ENCODE measurements at places on chromosomes 7 and 10. TPM values are rescaled to one million over a fixed set of nuclear protein-coding genes. Genes with fewer than 3 reads are reported as not detected.
A peak's percentile ranks its signal among the peaks of the same experiment; 100 is the strongest.

GRCh38 chr7:134589491-134589941 is 40.6 kb downstream of the AKR1B15 start:
- DNase-seq, result no peak

- no peak for DNase-seq
Observed at GRCh38 chr10:62000726-62001125, 99.2 kb downstream of the ARID5B start.

GRCh38 chr10:97676770-97677581 is 10.1 kb downstream of the AVPI1 start:
- no peak for DNase-seq

DNA sequence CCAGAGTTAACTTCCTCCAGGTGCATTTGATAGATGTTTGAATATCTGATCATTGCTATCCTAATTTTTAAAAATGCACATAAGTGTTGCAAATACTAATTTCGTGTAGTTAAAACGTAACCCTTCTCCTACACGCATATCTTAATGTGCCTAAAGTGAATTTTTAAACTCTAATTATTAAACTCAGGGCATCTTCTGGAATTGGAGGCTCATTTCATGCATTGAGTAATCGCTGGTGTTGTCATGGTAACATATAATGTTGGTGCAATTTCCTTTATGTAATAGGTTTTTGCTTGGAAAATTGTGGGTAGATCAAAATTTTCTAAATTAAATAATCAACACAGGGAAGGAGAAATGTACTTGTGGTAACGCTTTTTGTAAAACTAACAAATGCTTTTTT is 56.2 kb downstream of the ARMC3 start:
- no peak for DNase-seq

- DNase-seq, result no peak
Observed at GRCh38 chr10:86773498-86773897, 17.1 kb downstream of the BMPR1A start.

GRCh38 chr7:42236266-42236975 is 588 bp downstream of the GLI3 start:
- no peak for DNase-seq

DNA sequence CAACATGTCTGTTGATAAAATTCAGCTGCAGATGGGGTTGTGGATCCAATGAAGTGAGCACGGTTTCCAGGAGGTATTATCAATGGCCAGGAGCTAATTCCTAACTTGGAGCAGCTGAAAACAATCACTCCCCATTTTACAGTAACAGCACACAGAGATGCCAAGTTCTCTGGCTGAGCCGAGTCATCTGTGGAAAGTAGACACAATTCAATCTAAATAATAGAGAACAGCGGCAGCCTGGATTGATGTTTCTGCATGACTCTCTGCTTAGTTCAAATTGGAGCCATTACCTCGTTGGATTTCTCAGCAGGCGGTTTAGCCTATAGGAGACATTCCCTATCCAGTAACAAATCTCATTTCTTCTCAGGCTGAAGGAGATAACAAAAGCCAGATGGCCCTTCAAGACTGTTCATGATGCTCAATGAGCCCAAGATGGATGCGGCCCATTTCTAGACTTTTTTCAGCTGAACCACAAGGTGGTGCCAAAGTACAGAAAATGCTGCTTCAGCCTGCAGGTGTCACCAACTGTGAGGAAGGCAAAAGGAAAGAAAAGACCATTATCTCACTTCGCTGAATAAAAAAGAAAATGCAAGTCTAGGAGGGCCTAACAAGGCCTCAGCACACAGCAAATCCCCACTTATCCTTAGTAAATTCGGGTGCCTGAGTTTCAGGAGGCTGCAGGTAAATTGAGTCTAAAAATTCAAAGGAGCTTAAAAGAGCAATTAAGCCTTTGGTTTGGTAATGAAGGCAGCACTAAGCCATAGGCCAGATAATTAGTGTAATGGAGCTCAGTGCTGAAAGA is 83.7 kb downstream of the SLC16A9 start:
- DNase-seq, result peak; percentile 37

DNA sequence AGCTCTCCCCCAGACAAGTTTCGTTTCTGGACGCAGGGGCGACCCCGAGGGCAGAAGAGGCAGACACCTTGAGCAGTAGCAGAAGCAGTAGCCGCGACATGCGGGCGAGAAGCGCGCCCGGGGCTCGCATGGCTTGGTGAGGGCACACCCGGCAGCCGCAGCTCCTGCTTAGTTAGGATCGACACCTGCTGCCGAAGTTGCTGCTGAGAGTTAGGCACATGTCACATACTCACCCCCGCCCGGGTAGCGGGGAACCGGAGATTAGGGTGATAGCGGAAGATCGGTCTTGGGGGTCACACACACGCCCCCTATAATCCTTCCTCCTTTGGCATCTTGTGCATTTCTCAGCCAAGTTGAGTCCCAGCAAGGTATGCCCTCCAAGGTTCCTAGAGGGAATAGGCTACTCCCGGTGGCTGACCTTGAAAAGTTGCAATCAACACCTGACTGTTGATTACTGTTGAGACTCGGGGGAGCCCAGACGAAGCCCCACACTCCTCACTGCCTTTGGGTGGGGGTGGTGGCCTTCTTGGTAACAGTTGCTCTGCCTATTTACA is 668 bp downstream of the GPR37 start:
- no peak for DNase-seq

DNA sequence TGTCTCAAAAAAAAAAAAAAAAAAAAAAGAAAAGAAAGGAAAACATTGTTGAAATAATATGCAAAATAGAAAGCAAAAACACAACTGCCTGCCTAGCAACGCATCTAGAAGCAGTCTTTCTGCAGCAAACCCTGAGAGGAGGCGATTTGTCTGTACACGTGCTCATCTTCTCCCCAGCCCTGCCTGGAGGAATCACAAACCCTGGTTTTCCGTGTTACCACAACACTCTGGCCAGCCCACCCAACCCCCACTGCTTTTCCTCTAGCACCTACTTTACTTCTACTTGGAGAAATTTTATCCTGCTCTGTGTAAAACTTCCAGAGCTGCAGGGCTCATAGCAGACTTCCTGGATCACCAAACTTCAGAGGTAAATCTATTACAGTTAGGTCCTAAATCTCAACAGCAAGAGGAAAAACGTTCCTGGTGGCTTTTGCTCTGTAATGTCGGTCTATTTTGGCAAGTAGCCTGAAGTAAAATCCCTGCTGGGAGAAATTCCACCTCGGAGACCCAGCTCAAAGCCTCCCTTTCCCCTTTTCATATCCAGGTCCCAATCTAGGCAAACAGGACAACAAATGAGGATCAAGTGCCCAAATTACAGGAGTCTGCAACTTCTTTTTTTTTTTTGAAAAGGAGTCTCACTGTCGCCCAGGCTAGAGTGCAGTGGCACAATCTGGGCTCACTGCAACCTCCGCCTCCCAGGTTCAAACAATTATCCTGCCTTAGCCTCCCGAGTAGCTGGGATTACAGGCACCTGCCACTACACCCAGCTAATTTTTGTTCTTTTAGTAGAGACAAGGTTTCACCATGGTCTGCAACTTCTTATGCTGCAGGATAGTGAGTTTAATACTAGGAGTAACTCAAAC is 91.6 kb downstream of the DNMBP start:
- no peak for DNase-seq

DNA sequence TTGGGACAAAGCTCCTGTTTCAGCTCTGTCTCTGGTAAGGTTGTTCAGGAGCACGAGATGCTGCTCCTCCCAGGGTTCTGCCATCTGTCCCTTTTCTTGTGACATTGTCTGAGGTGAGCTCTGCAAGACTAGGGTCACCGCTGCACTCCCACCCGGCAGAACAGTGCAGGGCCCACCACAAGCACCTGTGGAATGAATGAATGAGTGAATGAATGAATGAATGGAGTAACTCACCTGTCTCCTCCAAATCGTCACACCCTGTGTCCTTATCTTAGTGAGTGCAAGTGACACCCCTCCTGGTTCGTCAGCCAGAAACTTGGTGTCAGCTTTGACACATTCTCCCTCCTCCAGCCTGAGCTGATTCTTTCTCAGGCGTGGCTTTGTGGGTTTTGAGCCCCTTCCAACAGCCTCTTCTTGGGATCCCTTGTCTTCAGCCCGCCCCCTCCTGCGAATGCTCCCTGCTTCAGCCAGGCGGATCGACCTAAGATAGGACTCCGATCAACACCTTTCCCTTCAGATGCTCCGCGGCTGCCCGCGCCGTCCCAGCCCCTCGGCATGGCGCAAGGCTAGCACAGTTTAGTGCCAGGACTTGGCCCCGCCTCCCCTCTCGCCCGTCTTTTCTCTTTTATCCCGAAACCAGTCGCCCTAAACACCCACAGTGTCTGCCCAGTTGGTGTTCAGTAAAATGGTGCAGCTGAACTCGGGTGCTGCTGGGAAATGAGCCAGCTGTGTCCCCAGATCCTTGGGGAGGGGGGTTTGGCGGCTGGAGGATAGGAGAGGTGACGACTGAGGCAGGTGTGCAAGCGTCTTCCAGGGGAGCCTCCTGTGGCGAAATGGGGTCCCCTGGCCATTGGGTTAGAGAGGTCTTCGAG is 89.3 kb downstream of the BEND7 start:
- DNase-seq, result no peak

DNA sequence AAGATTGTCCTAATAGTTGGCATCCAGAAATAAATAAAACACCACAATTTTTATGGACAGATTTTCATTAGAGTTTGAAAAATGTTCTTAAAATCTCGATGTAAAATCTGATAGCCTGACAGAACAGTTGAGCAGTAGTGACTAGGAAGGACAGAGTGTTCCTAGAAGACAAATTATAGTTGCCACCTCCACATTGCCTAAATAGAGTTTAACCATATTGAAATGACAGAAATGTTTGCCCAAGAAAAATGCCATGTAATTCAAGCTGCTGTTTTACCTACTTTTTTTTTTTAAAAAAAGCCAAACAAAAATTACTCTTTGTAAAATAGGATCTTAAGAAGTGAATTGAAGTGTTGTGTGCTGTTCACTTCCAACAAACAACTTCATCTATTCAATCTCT is 8.9 kb upstream of the HERC4 start:
- no peak for DNase-seq

DNA sequence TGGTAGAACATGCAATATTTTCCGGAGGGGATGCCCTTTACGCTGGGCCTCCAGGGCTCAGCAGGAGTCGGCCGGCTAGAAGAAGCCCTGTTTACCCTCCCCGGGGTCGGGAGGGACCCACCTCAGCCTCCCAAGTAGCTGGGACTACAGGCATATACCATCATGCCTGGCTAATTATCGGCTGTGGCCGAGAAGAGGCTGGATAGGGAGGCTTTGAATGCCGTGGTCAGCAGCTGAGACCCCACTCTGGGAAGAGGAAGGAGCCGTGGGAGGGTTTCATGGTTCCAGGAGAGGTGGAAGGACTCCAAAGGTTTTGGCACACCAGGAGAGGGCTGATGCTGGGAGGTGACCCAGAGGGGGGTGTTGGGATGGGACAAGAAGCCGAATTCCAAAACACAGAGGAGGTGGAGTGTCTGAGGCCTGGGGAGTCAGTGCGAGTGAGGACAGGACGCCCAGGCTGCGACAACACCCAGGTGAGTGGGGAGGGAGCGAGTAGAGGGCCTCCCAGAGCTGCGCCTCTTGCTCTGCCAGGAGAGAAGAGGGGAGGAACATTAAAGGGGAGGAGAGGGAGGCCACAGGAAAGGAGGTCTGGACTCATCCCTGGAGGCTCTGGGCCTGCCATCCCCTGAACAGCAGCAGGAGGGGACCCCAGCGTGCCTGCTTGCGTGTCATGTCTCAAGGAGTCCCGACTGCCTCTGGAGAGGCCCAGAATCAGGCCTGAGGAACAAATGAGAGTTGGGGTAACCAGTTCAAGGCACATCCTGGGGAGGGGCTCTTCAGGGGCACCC is 19.6 kb downstream of the GRID2IP start:
- no peak for DNase-seq

GRCh38 chr7:138247568-138248333 is 171.5 kb downstream of the AKR1D1 start:
- DNase-seq, result no peak

- DNase-seq, result no peak
Observed at GRCh38 chr10:46306516-46307184, 19.9 kb downstream of the ANTXRL start.

DNA sequence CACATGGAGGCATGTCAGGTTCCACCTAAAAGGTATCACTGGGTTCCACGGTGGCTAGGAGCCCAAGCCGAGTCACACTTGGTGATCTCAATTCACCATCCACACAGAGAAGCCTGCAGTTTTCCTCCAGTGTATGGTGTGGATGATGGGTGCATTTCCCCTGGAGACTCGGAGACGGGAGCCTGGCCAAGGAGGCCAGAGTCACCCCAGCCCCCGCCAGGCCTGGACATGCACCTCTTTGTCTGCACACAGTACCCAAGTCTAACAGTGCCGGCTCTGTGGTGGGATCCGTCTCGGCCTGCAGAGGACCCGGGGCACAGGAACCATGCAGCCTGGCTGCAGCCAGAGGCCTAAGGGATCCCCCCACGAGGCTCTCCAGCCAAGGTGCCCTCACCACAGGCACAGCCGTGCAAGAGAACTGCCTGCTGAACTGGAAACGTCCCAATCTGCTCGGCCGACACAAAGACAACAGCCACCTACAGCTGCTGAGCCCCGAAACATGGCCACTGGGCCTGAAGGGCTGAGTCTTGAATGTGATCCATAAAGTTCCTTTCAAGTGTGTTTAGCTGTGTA is 75.2 kb downstream of the DIP2C start:
- DNase-seq, result no peak

Gene AZGP1
- total RNA-seq, result 104 TPM

Gene ZWINT
- total RNA-seq, result 5.8 TPM

Gene RBP4
- total RNA-seq, result 59.9 TPM

Gene FAM131B
- total RNA-seq, result 6.6 TPM

Gene AGFG2
- 102 TPM for total RNA-seq

Gene PHYH
- 71.2 TPM for total RNA-seq
